ENCODE measurements at places on chromosomes 2 and 18.

DNA sequence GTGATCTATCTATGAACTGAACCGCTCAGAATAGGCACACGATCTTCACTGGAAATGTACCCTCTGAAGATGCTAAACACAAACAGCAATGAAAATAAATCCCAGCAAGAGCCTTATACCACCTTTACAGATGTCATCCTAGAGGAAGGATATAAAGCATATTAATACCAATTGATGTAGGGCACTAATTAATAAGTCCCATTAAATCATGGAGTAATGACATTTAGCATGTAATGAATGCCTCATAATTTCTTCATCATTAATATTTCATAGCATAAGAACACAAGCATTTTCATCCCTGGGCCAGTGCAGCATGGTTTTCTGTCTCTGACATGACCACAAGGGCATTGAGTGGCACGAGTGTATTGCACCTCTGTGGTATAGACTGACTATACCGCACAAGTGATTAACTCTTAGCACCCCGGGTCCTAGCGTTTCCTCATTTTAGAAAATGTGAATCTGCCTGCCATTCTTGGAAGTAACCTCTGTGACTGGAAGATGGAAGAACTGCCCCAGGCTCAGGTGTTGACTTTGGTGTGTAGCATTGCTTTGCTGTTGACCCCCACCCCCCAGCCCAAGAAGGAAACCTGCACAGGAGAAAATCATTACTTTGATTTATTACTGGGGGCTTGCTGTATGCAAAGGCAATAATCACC lies 1.4 kb upstream of the TMEM178A start:
- no peak for DNase-seq

DNA sequence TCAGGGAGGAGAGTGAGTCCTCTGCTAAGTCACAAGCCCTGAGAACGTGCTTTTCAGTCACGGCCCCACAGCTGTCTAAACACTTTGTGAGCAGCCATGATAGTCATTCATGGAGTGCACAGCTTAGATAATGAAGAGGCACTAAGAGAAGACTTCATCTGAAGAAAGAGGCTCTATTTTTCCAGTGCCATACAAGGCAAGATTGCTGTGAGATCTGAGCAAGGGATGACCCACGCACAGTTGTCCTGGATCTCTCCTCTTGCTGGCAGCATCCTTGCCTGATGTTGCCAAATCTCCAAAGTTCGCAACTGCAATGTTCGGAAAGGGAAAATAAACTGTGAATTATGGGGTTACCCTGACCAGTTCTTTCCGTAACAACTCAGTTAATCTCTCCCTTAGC lies 418.7 kb downstream of the MEIS1 start:
- DNase-seq, result no peak

DNA sequence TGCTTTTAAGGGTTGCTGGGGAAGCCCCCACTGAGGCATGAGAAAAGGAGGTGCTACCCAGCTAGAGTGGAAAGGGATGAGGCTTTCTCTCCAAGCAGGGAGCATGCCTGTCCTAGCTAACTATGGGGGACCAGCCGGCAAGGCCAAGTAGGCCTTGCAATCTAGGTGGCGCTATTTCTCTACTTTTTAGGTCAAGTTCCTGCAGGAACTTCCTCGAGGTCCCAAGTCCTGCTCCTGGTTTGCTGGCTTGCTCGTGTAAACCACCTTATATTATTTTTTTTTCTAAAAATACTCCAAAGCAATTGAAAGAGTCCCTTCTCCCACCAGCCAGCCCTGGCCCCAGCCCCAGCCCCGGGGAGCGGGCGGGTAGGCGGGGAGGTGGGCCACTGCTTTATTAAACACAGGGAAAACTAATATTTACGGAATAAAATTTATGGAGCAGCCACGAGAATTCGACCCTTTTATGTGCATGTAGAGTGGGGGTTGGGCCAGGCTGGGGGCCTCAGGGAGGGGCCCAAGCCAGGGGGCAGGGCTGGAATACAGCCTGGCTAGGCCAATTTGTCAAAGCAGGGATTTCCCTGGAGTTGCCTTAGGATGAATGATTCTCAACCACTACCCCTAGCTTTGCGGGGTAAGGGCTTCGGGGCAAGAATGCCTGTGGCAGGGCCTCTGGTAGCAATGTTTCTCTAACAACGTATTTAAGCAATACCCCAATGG lies 12.8 kb upstream of the IHH start:
- peak; percentile 52 for DNase-seq

- DNase-seq, result peak; percentile 52
Measured at GRCh38 chr18:55494899-55495298, 93.1 kb downstream of the TCF4 start.

DNA sequence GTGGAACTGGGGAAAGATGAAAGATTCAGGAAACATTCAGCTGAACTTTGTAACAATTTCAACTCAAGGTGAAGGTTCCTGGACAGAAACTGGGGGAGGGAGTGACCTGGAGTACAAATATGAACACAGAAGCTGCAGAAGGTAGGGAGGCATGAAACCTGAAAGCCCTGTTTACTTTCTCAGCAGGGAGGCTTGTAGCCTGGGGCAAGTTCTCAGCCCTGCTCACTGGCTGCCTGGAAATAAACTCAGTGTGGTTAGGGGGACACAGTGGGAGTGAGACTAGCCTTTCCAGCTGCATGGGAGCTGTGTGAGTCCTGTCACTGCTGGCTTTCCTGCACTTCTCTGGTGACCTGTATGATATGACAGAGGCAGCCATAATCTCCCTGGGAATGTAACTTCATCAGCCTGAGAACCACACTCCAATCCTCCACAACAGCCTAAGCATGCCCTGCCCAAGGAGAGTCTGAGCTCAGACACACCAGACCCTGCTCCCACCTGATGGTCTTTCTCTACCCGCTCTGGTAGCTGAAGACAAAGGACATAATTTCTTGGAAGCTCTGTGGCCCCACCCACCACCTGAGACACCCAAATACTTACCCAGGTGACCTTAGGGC lies 77.0 kb downstream of the ZSWIM2 start:
- no peak for DNase-seq

DNA sequence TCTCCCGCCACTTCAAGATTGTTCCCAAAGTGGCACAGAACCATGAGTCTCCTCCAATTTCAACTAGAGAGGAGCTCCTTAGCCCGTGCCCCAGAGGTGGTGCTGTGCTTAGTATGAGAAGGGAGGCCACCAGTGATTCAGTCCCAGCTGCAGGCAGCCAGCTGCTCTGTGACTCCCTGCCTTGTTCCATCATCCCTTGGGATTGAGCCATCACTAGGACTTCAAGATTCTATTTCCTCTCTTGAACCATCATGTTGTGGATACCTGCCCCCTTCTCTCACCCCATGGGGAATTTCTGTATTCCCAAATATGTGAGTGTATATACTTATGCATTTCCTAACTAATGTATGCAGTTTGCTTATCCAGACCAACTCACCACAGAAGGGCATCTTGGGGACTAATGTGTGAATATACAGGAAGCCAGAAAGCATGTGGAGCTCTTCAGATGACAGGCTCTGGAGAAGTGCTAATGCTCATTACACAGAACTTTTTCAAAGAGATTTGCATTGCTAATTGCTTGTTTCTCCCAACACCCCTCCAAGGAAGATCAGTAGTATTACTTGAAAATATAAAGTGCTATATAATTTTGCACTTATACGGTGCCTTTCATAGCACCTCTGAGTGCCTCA lies 111.0 kb upstream of the MAP3K20 start:
- DNase-seq, result peak; percentile 24

DNA sequence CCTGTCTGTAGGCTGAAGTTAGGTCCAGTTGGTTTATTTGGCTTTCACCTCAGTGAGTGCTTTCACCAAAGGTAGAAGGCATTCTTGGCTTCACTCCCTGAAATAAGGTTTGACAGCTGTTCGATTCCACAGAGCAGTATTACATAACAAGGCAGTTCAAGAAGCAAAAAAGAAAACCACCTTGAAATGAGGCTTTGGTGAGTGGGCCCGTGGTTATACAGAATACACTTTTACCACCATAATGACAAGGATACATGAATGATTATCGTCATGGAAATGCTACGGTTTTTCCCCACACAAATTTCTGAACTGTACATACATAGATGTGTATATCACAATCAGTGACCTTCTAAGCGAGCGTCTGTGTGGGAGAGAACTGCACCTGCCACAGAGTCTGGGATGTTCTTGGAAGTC lies 80.0 kb upstream of the CHRNA1 start:
- DNase-seq, result no peak

DNA sequence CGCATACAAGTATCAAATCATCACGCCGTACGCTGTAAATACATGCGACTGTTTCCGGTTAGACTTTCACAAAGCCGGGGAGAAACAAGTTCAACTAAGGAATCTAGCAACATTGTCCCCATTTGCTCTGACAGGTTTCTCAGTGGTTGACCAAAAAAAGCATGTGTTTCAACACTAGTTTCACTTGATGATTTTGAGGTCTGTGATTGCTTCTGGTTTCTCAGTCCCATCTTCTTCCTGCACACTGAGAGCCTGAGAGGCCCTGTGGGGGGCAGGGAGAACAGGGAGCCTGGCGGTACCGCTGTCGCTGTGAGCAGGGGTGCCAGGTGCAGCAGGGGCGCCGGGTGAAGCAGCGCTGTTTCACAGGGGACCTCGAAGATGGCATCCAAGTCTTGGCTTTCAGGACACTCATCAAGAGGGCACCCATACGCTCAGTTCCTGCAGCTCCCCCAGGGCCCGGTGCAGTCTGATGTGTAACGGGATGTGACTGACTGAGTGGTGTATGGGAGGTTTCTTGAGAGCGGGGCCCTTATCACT lies 270.9 kb downstream of the TWIST2 start:
- no peak for DNase-seq

- peak; percentile 61 for DNase-seq
Measured at GRCh38 chr2:10385933-10386773, 62.0 kb downstream of the ODC1 start.

GRCh38 chr2:42963452-42964068 lies 171.2 kb upstream of the HAAO start:
- no peak for DNase-seq

DNA sequence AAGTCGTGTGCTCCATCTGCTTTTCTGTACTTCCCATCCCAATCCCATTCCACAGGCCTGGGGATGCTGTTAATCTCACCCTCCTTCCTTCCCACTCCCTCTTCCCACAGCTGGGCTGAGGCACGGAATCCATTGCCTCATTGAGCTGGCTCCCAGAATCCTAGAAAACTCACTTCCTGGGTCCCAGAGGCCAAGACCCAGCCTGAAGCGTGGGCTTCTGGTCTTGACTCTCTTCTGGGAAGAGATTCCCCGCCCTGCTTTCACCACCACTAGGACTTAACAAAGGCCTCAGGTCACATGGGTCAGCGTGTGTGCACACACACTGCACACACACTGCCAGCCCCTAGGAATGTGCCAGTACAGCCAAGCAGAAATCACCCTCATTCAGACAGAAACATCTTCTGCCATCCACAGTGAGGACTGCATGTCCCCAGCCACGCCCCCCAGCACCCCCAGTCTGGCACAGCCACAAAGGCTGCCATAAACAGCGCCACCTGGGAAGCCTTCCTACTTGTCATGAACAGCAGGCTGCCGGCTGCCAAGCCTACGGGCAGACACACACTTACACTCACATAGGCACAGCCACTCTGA lies 165.8 kb downstream of the TNS1 start:
- peak; percentile 30 for DNase-seq

- DNase-seq, result no peak
Measured at GRCh38 chr2:180343528-180344345, 336.6 kb upstream of the CWC22 start.

DNA sequence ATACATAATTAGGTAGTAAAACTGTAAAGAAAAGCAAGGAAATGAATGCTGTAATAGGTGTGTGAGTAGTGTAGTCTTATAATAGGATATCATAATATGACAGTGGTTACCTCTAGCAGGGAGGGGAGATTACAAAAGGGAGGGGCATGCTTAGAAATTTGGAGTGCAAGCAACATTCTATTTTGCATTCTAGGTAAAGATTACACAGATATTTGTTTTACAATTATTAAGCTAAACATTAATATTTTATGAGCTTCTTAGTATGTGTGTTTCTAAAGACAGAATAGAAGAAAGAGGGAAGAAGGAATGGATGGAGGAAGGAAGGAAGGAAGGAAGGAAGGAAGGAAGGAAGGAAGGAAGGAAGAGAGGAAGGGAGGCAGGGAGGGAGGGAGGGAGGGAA lies 177.9 kb downstream of the PAX3 start:
- DNase-seq, result no peak

GRCh38 chr2:177763531-177764265 lies 308.9 kb downstream of the PDE11A start:
- DNase-seq, result peak; percentile 62

GRCh38 chr2:24147364-24147763 lies 24.1 kb downstream of the FAM228B start:
- DNase-seq, result no peak

GRCh38 chr18:63890950-63891304 lies 3.4 kb downstream of the SERPINB2 start:
- DNase-seq, result peak; percentile 57

- DNase-seq, result no peak
Measured at GRCh38 chr18:987325-988186, 82.9 kb downstream of the ADCYAP1 start.

GRCh38 chr18:54181856-54182602 lies 42.4 kb downstream of the MBD2 start:
- peak; percentile 20 for DNase-seq

DNA sequence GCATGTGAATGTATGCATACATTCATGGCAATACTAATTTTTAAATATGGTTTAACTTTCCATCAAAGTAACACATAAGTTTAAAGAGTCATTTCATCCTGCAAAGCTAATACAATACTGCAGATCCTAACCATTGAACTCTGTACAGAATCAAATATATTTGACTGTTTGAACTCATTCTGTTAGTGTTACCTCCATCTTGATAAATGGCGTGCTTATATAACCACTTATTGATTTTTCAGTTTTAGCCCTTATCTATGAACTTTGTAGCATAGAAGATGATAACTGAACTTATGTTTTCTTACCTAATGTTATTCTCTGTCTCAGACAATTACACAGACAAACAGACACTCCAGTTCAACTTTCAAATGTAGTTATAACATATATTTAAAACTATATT lies 731.0 kb upstream of the LRATD1 start:
- no peak for DNase-seq

- no peak for DNase-seq
Measured at GRCh38 chr2:136437461-136437860, 319.5 kb upstream of the CXCR4 start.

GRCh38 chr2:60371681-60372080 lies 181.8 kb downstream of the BCL11A start:
- no peak for DNase-seq

DNA sequence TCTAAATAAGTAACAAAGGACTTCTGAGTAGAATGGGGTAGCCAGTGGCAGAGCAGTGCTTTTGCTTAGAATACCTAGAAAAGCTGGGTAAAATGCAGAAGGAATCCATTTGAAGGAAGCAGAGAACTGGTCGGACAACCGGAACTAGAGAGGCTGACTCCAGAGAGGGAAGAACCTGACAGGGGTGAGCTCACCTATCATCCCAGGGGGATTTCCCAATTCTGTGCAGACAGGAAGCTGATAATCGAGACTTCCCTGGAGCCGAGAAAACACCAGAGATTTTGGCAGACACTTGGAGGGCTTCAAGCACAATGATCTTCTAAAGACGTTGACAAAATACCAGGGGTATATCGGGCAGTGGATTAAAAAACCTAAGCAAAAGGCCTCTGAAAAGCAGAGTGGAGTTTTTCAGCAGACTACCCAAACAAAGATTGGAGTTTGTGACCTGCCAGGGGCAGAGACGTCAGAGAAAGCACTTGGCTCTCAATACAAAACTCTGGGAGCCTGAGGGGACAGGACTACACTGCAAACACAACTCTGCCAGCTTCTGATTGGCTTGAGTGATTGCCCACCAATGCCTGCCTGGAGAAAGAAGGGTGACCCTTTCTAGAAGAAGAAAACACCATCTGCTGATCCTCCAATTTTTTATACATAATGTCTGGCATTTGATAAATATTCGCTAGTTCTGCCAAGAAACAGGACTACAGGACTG lies 67.5 kb upstream of the TTN start:
- no peak for DNase-seq

Measured in HFFc6 (cell line).